Hypothalamus (tissue), 51 donors: ENCODE measurements at places on chromosomes 4 and X.

GRCh38 chr4:127622621-127622920 lies 10.2 kb upstream of the INTU start:
- no peak for DNase-seq

GRCh38 chr4:182918791-182919302 lies 1.7 kb upstream of the DCTD start:
- no peak for DNase-seq

GRCh38 chr4:188032583-188032982 lies 37.0 kb downstream of the ZFP42 start:
- DNase-seq: no peak

DNA sequence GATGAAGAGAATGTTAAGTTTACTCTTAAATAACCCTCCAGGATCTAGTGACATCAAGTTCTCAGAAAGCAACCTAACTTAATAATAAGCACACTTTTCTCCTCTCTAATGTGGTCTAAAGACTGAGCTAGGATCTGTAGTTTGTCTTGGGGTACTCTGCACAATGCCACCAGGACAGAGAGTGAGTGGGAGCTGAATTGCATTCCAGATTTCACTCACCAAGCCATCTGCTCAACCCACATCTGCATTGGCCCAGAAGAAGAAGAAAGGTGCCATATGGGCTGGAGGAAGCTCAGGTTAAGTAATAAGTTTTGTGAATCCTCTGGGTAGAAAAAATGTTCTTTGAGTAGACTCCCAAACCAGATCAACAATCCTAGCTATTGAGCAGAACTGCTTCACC lies 384.6 kb downstream of the PPP3CA start:
- no peak for DNase-seq

DNA sequence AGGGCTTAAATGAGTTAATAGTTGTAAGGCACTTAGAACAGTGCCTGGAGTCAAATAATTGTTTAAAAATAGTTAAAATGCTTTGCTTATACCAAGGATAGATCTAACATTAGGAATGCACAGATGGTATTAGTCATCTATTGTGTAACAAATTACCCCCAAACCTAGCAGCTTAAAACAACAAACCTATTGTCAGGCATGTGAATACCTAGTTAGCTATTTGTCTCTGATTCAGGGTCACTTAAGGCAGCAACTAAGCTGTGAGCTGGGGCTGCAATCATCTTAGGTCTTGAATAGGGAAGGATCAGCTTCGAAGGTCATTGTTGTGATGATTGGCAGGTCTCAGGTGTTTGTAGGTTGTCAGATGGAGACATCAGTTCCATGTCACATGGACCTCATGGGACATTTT lies 42.4 kb upstream of the AGA start:
- no peak for DNase-seq

GRCh38 chrX:1023676-1024075 lies 188.8 kb downstream of the CRLF2 start:
- DNase-seq: no peak

GRCh38 chrX:21373637-21374162 lies 518 bp upstream of the CNKSR2 start:
- peak; percentile 1 for DNase-seq

DNA sequence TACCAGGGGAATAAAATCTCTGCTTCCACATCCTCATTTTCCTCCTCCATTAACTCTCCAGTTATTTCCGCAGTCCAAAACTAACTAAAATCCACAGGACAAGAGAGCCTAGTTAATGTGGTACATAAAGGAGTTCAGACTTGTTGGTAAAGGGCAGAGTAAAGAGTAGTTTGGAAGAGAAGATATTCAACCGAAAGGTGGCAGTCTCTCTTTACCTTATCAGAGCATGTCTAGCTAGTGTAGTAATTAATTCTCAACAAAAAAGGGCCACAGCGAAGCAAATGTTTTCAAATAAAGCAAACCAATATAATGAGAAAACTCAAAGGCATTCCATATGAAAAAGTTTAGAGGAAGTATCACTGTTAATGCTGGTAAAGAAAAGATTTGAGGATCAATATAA lies 286.5 kb downstream of the GLUD2 start:
- DNase-seq: no peak

DNA sequence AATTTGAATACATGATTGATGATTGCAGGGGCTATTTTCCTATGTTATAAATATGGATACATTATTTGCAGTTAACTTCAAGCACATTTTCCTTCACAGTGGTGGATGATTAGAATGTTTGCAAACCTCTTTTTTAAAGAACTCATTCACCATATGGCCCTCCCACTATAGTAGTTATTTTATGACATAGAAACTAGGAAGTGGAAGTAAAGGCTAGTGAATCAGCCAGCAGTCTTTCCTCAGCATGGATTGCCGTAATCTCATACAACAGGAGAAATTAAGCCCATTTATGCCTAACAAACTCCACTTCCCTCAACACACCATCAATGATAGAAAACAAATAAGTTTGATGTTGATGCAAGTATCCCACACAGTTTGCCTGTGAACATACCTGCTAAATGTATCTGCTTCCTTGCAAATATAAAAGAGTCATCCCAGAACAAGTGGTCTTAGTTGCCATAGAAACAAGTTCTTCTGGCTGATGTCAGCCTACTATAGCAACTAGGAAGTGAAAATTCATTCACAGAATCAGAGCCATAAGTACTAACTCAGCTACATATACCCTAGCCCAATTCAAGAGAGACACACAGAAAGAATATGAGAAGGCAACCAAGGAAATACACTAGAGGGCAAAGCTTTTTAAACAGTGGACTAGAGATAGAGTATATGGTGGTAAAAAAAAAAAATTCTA lies 100.9 kb upstream of the RADX start:
- no peak for DNase-seq

DNA sequence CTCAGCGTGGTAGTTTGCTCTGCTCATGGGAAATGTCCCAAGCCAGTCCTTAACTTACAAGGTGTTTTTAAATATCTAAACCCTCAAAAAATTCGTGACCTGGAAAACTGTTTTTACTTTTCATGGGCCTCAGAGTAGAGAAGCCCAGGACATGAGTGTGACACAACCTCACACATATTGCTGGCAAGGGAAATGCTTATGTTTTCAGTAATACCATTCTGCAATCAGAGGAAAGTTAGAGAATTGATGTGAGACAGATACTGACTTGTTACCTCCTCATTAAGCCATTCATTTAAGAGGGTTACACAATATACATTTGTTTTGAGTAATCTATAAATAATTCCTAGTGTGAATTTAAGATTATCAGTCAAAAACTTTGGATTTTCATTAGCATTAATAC lies 209.5 kb downstream of the ARHGAP10 start:
- DNase-seq: no peak

DNA sequence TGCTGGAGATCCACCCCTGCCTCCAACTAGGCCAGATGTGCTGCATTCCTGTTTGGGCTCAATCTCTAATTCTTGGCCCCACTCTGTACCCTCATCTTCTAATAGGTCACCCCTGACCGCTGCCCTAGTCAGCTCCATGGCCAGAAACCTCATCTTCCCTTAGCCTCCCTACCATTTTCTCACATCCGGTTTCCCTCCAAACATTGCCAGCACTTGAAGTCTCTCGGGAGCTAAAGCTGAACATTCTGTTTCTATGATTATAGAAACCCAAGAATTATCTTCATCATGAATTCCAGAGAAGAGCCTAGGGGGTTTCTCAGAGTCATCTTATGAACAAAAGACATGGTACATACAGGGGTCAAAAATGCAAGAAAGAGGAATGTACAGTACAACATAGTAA lies 179.7 kb downstream of the AMELX start:
- DNase-seq: no peak

GRCh38 chrX:97740044-97740443 lies 856.3 kb downstream of the RPA4 start:
- no peak for DNase-seq

DNA sequence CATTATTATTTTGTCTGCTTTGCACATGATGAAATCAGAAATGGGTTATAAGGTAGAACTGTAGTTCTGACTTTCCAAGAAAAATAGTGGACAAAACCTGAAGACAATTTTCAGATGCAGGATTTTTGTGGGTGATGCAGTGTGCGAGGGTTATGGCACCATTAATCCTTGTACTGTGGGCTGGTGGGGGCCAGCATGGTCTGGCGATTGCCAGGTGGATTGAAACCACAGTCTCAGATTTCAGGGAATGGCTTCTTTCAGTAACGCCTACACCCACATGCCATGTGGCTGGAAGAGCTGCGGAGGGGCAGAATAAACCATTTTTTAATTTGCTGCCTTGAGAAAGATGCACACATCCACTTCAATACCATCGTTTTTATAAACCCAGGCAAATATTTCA lies 150.5 kb downstream of the ARSF start:
- DNase-seq: no peak

DNA sequence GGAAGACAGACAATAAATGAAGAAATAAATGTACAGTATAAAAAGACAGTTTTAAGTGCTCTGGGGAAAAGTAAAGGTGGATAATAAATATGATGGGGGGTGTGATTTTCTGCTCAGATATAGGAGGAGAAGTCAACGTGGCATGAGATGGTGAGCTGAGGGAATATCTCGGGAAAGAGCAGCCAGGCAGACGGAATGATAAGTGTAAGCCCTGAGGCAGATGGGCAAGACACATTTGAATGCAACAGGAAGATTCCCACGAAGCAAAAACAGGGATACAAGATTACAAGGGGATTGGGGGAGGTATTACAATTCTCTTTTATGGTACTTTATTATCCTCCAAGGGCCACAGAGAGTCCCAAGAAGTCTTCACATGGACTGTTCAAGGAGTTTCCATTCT lies 11.1 kb downstream of the ANXA3 start:
- DNase-seq: no peak

DNA sequence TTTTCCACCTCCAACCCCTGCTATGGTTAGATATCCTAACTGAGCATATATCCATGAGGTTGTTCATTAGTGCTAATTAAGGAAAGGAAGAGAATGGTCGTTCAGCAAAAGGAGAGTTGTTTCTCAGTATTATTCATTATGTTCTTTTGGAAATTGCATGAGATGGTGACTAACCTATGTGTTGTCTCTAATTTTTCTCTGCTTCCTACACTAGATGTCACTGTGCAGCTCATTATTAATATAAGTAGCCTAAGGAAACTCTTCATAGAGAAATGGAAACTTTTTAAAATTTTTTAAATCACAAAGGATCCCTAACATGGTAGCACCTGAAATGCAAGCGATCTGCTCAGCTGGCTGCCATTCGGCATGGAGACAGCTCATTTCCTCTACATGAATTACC lies 67.7 kb upstream of the FAM9A start:
- DNase-seq: no peak

GRCh38 chr4:3860061-3860912 lies 94.1 kb downstream of the ADRA2C start:
- DNase-seq: no peak

- no peak for DNase-seq
Observed at GRCh38 chrX:17414839-17415238, 39.8 kb downstream of the NHS start.

GRCh38 chrX:31209005-31209628 lies 137.3 kb upstream of the FTHL17 start:
- no peak for DNase-seq

DNA sequence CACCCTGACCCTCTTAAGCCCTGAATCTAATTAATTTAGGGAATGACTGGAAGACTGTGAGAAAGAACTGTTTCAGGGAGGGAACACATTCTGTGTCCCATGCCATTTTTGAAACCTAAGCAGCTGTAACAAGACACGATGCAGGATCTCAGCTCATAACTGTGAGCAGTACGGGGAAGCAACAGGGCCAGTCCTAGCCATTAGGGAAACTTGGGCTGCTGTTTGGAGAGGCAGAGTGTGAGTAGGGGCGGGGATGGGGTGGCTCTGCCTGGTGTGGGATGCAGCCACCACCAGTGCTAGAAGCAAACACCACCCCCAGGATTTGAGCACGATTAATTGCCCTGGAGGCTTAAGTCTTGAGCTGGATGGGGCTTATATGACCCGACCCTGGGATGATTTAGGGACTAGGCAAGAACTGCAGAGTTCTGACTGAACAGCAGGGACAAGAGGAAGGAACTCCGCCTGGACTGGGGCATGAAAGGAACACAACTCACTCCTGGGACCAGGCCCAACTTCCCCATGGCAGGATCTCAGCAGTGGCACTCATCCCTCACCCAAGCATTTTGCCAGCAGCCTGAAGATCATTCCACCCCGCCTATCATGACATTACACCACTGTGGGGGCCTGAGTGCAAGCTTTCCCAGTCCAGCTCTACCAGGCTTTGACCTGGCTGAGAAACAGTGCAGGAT lies 43.1 kb downstream of the ATRX start:
- DNase-seq: peak; percentile 2

DNA sequence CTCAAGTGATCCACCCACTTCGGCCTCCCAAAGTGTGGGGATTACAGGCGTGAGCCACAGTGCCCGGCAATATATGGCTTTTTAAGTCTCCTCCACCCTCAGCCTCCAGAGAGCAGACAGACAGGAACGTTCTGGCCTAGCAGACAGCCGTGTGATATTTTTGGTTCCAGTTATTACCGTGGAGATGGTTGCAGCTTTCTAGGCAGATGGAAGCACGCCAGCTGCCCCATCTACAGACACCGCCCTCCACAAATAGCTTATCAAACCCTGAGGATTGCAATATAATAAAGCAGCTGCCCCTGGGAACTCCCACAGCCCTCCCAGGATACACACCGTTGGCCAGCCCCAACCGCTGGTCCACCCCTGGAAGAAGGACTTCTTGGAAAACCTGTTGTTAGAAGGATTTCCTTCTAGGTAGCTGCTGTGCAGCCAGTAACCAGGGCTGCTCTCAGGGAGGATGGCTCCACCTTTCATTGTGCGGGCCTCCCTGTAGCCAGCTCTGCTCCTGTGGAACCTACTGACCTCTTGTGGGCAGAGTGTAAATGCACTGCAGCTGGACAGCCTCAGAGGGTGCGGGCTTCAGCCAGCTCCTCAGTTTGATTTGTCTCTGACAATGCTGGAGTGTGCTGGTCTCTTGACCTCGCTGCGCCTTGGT lies 44.0 kb downstream of the SLC25A5 start:
- DNase-seq: no peak

DNA sequence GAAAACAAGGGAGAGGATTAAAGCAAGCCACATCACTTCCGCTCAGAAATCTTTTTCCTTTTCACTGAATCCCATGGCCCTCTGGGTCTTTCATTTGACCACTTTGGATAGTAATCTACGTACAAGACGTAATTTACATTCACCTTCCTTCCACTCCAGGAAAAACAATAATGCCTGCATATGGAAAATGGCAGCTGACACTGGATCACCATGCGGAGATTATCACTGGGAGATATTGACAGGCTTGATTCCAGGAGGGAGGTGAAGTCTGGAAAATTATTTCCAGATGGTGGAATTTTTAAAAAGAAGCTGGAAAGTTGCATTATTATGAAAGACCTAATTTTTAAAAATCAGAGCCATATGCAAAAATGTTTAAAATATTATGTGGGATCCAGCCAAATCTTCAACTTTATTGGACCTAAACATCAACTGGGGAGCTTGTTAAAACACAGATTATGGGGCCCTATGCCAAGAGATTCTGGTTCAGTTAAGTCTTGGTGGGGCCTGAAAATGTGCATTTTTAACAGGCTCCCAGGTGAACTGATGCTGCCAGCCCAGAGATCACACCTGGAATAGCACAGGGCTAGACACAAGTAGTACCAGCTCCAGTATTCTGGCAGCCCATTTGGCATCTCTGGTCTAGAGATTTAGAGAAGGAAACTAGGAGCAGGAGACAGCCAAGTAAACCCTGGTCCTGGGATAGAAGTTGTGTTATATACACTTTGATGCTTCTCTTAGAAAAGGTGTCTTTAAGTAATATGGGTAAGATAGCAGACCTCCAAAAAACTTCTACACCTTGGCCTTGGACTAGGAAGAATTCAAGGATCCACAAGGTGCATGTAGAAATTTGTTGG lies 290.3 kb upstream of the LDB2 start:
- no peak for DNase-seq

- no peak for DNase-seq
Observed at GRCh38 chrX:119647089-119647488, 40.9 kb upstream of the NKRF start.

- DNase-seq: no peak
Observed at GRCh38 chr4:88137112-88137511, 21.3 kb downstream of the ABCG2 start.
